ENCODE measurements at places on chromosomes 11 and 22.

DNA sequence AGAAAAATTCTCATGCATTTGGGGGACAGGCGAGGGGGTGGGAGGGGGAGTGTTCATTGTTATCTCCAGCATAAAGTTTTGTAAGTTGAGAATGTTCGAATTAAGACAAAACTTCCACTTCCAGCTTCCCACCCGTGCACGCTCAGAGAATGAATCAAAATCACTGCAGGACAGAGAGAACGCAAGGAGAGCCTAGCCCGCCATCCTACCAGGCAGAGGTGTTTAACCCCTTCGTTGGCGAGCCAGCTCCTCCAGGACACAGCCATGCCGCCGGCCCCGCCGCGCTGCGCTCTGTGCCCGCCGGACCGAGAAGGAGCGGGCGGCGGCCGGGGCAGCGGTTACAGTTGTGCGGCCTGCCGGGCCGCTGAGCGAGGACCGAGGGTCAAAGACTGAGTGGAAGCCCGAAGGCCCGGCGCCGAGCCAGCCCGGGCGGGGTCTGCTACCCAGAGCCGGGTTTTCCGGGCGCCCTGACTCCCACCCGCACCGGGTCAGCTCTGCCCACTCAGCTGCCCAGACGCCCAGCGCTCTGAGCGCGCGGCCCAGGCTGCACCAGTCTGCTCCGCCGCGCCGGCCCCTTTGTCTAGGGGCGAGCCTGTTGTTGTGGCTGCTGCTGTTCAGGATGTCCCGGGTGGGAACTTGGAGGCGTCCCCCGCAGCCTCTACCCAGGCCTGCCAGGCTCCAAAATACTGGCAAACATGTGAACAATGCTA is at the start of gene NOX4:
TSS of gene NOX4 (minus strand) at position 395 of the 710 bp plus-strand sequence. CDS start at position 266, 129 bp downstream.
- DNase-seq: peak; percentile 3

GRCh38 chr11:65278356-65278755 is 16.6 kb downstream of the POLA2 start:
- no peak for DNase-seq

GRCh38 chr11:73194593-73194992 is 23.5 kb upstream of the P2RY2 start:
- no peak for DNase-seq

GRCh38 chr11:81255895-81256294 is 1477.8 kb downstream of the FAM181B start:
- DNase-seq: no peak

DNA sequence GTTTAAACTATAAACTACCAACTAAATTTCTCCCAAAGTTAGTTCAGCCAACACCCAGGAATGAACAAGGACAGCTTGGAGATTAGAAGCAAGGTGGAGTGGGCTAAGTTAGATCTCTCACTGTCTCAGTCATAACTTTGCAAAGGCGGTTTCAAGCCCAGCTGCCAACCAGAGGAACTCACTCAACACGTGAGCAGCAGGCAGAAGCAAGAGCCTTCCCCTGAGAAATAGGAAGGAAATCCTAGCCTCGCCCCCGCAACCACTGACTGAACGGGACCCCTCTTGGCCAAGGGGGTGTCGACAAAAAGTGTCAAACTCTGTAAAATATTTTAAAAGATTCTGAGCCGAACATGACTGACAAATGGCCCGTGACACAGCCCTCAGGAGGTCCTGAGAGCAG is 4.4 kb upstream of the KRTAP5-9 start:
- no peak for DNase-seq

DNA sequence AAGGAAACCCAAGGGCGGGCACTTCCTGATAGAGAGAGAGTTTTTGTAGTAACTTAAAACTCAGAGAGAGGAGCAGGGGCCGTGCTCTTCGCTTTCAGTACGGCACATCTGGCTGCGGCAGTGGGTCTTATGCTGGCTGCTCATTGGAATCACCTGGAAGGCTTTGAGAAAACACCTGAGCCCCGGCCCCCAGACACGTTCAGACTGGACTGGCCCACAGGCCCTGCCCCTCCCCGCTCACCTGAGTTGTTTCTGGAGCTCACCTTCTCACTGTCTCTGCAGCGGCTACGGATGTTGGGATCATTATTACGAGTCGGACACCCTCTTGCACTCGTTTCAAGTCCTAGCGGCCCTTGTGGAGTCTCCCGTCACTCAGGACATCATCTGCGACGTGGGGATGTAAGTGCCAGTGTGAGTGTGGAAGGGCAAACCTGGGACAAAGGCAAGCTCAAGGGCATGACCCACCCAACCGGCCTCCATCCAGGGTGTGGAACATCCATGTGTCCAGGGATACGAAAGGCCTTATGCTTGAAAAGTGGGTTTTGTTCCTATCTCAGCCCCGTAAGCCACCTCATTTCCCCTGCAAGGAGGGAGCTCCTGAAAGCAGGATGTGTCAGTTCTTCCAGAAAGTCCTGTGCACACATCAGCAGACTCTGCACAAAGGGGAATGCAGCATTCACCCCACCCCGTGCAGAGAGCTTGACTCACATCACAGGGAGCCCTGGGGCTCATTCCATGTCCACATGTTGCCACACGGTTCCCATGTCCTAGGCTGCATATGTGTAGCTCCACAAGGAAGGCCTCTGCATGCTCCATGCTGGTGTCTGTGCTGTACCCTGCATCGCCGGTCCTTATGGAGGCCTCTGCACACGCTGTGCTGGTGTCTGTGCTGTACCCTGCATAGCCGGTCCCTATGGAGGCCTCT is 5.4 kb downstream of the NADSYN1 start:
- no peak for DNase-seq

DNA sequence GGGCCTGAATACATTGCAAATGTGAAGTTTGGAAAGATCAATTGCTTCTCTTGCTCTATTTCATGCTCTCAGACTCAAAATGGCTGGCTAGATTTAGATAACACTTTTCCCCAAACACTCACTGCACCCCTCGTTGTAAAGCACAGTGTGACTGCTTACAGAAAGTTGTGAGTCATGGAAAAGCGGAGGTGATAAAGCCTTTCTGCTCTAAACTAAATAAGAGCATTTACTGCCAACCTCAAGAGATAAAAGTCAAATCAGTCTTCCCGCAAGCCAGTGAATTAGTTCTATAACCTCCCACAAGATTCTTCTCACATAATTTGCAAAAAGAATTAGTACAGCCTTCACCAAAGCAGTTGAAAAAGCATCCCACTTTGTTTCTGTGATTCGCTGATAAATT is 168.7 kb downstream of the WT1 start:
- no peak for DNase-seq

- DNase-seq: no peak
Observed at GRCh38 chr11:92976681-92977080, 7.2 kb downstream of the MTNR1B start.

GRCh38 chr22:21698430-21699329 is 32.9 kb downstream of the PPIL2 start:
- no peak for DNase-seq

GRCh38 chr11:130732476-130732875 is 183.8 kb downstream of the SNX19 start:
- no peak for DNase-seq

GRCh38 chr11:120590472-120590871 is 78.9 kb downstream of the GRIK4 start:
- no peak for DNase-seq

DNA sequence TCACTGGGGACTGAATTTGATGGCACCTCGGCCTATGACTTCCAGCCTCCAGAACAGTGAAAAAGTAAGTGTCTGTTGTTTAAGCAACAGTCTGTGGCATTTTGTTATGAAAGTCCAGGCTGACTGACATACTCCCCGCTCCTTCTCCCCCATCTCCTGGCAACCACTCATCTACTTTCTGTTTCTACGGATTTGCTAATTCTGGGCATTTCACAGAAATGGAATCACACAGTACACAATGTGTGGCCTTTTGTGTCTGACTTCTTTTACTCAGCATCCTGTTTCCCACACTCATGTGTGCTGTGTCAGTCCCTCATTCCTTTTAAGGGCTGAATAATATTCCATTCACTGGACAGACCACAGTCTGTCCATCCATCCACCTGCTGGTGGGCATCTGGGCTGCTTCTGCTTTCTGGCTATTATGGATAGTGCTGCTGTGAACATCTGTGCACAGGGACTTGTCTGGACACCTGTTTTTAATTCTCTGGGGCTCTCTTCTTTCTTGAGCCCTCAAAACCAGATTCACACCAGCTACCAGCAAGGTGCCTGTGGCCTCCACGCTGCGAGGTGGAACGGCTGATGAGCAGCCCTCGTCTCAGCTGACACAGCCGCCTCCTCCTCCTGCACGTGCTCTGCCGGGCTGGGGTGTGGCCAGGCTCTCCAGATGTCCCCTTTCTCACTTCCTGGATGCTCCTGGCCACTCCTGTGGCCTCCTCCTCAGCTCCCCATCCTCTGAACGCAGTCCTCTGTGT is 333.1 kb downstream of the CTTN start:
- no peak for DNase-seq

DNA sequence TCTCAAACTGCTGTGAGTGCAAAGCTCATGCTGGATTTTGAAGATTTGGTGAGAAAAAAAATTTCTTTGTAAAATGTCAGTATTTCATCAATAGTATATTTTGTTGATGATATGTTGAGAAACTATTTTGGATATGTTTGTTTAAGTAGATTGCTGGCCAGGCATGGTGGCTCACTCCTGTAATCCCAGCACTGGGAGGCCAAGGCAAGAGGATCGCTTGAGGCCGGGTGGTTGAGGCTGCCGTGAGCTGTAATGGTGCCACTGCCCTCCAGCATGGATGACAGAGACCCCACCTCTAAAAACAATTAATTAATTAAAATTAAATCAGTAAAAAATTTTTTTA is 6.9 kb upstream of the IFITM3 start:
- DNase-seq: no peak

- DNase-seq: no peak
Observed at GRCh38 chr22:22556995-22557925, 1.8 kb downstream of the PRAME start.

- DNase-seq: peak; percentile 33
Observed at GRCh38 chr22:50691521-50691920, 18.9 kb downstream of the SHANK3 start.

DNA sequence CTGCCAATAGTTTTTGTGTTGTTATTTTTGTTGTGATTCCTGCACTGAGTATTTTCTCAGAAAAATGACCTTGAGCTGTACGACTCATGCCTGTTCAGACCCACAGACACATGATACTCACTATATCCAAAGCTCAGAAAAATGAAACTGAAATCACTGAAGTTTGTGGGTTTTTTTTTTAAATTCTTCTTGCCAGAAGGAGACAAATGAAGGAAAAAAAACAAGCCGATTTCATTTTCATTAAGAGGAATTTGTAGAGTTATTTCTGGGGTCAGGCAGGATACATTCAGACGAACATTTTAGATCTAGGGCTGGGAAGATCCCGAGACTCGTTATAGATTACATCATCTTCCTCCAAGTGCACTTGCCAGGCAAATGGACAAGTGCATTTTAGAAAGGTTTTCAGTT is 60.4 kb downstream of the BMAL1 start:
- no peak for DNase-seq

GRCh38 chr11:2776351-2777061 is 76.7 kb upstream of the KCNQ1OT1 start:
- peak; percentile 41 for DNase-seq

DNA sequence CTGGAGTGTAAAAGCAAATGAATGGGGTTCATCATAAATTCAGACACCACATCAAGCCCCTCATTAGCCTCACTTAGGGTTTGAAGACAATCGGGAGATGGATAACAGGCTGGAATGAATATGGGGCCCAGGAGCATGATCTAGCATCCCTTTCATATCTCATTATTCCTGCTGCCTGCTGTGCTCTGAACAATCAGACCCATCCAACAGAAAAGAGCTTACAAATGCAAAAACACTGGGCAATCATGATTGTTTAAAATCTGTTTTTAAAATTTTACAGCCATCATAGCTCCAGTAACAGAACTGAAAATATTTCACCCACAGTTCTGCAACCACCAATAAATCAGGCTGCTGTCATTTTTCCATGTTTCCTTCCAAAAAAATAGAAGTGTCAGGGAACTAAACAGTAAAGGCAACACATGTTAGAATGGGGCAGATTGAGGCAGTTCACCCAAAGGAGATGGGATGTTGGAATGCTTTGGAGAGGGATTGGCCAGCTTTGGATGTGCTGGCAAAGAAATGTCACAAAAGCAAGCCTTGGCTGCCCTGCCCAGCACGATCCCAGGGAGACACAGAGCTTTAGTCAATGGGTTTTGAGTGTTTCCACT is 47.8 kb upstream of the BMAL1 start:
- no peak for DNase-seq

DNA sequence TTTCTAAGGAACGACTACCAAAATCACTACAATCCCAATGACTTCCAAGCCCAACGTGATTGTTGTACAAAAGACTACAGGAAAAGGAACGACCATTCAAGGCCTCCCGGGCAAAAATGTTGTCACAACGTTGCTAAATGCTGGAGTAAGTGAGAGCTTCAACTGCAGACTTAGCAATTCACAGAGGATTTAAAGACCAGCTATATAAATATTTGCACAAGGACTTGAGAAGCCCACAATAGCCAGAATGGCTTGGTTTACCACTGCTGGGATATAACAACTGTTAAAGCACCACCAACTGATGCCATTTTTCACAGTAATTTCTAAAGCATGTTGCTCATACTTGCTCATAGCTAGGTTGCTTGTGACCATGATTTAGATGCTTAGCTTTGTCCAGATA is 78.3 kb downstream of the EMSY start:
- DNase-seq: no peak

DNA sequence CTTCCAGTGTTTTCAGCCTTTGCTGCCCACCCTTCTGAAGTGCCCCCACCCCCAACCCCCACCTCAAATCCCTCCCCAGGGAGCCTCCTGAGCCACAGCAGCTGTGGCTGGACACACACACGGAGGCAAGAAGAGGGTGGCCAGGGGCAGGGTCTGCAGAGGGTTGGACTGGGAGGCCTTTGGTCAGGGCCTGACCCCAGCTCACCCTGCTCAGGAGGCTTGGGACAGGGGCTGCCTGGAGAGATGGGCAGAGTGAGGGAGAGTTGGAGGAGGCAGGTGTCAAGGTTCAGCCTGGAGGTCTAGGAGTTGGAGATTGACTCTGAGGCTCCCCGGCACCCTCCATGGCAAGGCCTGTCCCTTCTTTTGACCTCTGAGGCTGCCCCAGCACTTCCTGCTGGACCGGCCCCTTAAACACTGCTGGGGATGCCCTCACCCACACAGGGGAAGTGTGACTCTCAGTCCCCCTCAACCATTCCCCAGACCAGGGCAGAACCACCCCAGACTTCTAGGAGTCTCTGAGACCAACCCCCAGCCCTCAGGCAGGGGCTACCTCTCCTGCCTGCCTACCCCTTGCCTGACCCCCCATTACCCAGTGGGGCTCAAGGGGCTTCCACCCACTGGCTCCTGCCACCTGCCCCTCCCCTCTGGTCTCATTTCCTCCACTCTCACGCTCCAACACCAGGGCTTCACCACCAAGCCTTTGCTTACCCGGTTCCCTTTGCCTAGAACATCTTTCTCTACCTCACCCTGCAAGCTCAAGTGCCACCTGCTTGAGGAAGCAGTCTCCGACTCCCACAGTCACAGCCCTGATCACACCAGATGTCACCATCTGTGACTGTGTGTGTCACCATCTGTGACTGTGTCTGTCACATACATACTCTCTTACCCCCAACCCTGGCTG is 8.6 kb downstream of the ARAP1 start:
- DNase-seq: peak; percentile 79

- DNase-seq: no peak
Observed at GRCh38 chr11:19173004-19173689, 28.6 kb downstream of the CSRP3 start.

- no peak for DNase-seq
Observed at GRCh38 chr11:119924017-119924416, 195.0 kb upstream of the NECTIN1 start.

All from dorsolateral prefrontal cortex (tissue), 122 donors.